IPS DF 19.7 (cell line): ENCODE measurements at places on chromosomes 1 and 21.

DNA sequence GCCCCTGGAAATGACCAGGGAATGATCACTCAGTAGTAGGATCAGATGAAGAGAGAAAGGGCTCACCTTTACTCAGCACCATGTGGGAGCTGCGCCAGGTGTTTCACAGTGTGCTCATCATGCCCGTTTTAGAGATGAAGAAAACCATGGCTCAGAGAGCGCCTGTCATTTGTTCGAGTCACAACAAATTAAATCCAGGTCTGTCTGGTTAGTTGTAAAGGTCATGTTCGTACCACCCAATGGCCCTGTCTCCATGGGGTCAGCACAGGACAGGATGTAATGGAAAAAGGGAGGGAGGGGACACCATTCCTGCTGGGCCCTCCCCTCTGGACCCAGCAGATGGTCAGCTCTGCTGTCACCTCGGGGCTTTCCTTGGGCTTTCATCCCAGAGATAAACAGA lies 15.2 kb downstream of the KIRREL1 start:
- no peak for DNase-seq

- no peak for DNase-seq
Observed at GRCh38 chr1:224563666-224564065, 52.5 kb upstream of the CNIH3 start.

- DNase-seq: no peak
Observed at GRCh38 chr1:152118915-152119314, 3.7 kb upstream of the TCHH start.

DNA sequence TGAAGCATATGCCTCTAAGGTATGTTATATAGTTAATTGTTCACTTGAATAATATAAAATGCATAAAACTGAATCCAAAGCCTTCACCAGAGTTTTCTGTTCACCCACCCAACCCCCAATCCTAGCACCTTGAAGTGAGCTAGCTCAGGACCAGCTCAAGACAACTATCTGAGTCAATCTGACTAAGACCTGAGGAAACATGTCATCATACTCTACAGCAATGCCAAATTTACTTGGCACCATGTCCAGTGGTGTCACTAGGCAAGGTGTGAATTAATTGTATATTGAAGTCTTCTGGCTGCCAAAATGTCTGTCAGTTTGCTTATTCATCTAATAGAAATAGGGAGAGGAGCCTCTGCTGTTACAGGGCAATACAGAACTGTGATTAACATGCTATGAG lies 3.8 kb downstream of the DNASE2B start:
- DNase-seq: no peak

DNA sequence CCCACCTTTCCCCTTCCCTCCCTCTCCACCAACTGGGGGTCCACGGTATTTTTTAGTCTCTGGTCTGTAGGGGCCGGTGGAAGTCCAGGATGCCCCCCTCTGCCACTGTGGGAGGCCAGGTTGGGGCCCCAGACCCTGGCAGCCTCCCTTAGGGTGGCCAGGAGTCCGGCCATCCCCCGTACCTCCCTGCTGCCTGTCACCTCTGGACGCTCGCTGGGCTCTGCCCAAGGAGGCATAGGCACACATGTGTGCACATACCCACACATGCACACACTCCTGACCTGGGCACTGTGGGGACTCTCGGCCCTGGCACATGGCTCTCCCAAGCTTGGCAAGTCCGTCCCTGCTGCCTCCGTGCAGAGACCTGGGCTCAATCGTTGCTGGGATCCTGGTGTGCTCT lies 53.0 kb downstream of the DISP3 start:
- DNase-seq: no peak

DNA sequence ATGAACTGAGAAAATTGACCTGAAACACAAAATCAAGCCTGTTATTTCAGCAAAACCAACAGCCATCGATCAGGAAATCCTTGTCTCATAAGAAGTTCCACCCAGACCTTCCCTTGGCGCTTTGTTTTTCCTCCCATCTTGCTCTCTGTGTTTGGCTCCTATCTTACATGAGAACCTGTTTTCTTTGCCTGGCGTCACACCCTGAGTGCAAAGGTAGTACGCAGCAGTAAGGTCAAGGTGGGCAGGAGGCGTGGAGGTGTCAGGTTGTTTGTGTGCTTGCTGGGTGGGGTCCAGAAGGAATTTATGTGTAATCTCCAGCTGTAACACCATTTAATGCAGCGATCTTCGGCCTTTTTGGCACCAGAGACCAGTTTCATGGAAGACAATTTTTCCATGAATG lies 50.5 kb downstream of the C1orf21 start:
- DNase-seq: no peak

DNA sequence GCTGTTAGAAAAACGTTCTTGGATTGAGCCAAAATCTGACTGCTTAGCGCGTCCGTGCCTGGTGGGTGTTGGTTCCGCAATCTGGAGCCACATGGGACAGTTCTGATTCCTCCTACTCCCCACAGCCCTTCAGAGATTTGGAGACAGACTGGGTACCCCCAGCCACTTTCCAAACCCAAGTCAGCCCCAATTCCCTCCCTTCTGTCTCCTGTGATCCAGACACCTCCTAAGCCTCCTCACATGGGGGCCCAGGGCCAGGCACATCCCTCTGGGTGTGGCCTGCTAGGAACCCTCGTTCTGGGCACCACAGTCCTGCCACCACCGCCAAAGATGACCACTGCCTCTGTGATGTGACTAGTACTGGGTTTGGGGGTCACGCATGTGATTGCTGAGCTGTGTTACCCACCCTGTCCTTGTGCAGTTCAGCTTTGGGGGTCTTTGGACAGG lies 4.8 kb downstream of the PLA2G5 start:
- DNase-seq: no peak
